ENCODE measurements at places on chromosomes 6 and 20. TPM values are rescaled to one million over a fixed set of nuclear protein-coding genes. Genes with fewer than 3 reads are reported as not detected.

DNA sequence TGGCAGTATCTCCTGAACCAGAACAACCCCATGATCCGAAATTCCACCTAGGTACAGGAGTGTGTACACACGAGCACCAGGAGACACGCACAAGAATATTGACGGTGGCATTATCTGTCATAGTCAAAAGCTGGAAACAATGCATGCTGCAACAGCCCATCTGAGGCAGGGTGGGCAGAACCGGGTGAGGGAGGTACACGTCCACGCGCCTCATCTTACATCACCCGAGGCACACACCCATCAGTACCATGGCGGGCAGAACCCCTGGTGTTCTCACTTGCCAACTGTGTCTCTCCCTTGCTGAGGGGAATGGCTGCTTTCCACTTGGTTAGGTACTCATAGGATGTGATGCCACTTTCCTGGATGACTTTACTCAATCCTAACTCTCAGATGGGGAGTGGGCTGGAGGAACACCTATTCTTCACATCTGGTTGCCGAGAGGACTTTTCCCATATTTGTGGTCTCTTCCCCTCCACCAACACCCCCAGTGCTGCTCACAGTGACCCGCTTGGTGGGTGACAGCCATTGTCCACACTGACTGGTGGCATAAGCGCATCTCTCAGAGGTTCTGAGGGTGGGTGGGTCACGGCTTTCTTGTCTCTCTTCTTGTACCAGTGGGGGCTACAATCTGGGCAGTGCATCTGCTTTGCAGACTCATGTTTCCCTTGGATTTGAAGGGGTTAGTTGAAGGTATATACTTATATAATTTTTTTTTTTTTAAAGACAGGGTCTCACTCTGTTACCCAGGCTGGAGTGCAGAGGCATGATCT is 13.5 kb downstream of the PPP1R3G start:
- DNase-seq, result no peak

Gene TINAG
- not detected for total RNA-seq

GRCh38 chr6:11700118-11700718 is 78.4 kb downstream of the ADTRP start:
- DNase-seq, result no peak

Gene PI3
- not detected for total RNA-seq
